ENCODE measurements at places on chromosomes 2 and 18.

DNA sequence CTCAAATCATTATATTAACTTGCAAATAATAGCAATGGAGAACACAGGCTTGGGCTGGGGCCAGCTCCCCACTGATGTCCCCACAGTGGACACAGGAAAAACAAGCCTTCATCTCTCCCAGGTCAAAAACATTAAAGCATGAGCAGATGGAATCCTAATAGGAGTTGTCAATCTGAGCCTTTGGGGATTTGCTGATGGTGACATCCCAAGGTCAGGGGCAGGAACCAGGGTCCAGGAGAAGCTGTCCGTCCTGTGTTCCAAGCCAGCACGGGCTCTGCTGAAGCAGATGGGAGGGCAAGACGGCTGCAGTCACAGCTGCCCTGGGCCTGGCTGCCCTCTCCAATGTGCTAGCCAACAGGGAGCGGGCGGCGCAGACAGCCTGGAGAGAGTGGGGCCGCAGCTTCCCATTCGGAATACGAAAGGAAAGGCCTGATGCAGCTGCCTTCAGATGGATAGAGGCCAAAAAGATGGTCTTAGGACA lies 135.5 kb downstream of the NDUFA10 start:
- no peak for DNase-seq

GRCh38 chr2:69203166-69203985 lies 183.7 kb downstream of the GFPT1 start:
- DNase-seq, result no peak

DNA sequence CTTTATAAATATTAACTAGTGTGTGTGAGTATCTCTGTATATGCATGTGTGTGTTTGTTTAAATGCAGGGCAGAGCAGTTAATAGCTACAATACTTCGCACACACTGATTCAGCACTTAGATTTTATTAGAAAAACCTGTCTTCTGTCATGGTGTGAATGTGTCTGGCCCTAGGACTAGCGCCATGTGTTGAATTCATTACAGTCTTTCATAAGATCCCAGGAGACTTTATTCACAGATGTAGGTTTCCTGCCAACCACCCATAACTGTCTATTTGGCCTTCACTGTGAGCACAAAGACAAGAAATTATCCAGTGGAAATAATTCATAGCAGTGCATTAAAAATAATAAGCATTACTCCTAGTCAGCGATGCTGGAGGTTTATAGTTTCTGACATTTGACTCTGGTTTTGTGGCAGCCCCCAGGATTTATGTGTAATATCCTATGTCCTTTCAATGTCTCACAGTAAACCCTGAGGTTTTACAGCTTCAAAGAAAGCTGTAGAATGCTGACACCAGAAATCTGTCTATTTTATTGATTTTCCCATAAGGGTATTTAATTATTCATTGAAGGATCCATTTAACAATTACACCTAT lies 93.9 kb downstream of the ZNF804A start:
- DNase-seq, result no peak

GRCh38 chr2:151423760-151424159 lies 14.1 kb downstream of the RIF1 start:
- DNase-seq, result no peak

DNA sequence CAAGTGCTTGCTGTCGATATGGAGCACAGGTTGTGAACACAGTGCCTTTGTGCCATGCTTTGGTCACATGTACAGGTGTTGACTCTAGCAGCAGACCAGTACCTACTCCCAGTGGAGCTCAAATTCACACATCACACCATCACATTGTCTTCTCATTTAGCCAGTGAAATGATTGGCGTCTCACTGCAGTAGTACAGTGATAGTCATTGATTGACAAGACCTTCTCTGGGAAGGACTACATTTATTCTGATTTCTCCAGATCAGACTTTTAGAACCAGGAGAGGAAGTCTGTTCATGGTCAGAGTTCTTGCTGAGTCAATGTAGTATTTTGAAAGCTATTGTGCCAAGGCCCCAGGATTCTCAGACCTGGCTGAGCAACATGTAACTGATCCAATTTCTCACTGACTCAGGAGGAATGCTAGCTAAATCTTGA lies 75.2 kb downstream of the FMNL2 start:
- DNase-seq, result no peak

DNA sequence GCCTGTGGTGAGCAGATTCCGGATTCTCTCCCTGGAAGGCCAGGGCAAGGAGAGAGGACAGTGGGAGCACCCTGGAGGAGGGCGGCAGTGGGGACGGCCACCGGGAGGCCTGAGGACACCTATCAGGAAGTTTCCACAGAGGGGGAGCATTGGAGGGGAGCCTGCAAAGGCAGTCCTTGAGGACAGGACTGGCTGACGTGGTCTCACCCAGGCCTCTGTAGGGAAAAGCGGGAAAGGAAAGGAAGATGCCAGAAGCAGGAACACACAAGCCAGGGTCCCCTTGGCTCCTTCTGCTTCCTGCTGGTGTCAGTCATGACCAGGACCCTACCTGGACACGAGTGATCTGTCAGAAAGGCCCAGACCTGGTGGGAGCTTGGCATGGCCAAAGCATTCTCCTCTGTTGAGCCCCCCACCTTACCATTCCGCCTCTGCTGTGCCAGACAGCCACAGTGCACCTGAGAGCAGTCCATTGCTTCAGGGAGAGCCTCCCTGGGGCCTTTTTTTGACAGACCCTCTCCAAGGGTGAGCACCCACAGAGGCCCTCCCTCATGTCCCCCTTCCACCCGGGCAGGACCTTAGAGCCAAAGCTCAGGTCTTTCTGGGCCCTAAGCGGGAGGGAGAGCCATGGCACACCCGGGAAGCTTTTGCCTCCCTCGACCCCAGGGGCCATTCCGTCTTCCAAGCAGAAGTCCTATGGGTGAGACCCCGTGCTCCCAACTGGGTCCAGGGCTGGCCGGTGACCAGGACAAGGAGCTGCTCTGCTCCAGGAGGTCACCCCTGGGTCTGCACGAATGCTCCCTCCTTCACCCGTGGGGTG lies 333.1 kb downstream of the DYSF start:
- no peak for DNase-seq

GRCh38 chr2:236638707-236639106 lies 69.1 kb downstream of the ACKR3 start:
- no peak for DNase-seq

DNA sequence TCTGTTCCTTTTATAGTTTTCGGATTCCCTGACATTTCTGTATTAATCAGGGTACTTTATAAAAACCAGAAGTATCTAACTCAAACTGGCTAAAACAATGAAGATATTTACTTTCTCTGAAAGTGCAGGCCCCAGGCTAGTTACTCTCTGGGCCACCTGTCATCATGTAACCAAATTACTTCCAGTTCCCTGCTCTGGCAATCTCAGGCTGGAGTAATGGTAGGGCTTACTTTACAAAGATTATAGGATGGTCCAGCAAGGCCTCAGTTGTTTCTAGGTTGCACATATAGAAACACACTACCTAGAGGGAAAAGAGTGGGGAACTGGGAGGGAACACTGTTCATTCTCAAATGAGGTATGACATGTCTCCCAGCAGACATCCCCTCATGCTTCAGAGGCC lies 74.8 kb downstream of the CHST9 start:
- DNase-seq, result no peak

GRCh38 chr2:101330253-101330933 lies 21.9 kb upstream of the RNF149 start:
- DNase-seq, result no peak

GRCh38 chr2:226716126-226716525 lies 83.5 kb downstream of the IRS1 start:
- DNase-seq, result no peak

- no peak for DNase-seq
Measured at GRCh38 chr2:242075168-242075567, 205.6 kb downstream of the RTP5 start.

GRCh38 chr2:28233164-28233676 lies 159.4 kb upstream of the FOSL2 start:
- DNase-seq, result no peak

- no peak for DNase-seq
Measured at GRCh38 chr2:1707771-1708418, 36.4 kb downstream of the PXDN start.

DNA sequence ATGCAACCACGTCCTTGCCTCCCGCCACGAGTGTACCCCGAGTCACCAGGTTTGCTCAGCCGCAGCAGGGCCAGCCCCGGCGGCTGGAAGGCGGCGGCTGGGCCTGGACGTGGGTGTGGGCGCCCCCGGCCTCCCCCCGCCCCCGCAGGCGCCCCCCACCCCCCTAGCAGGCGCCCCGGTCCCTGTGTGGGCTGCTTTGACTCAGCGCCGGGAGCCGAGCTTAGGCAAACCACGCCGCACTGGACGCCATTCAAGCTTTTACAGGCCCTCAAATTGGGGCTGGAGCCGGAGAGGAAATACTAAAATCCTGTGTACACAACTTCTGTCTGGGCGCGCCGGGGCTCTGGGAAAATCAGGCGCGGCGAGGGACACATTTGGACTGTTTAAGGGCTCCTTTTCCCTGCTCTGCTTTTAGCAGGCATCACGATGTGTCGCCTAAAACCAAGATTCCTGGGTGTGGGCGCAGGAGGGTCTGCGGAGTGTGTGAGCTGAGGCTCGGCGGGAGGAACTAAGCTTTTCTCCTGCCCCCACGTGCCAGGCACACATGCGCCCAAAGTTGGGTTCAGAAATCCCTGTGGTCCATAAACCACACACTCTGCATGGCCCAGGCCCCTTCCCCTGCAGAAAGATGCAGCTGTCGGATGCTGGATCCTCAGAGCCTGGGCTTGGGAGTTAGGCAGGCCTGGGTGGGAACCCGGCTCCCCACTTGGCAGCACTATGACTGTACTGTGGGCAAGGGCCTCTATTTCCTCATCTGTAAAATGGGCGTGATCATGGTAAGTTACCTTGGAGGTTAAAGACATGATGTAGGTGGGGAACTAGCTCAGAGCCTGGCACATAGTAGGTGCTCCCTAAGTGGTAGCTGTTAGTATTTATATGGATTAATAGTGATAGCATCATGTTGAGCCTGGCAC lies 57.6 kb downstream of the ATOH8 start:
- no peak for DNase-seq

DNA sequence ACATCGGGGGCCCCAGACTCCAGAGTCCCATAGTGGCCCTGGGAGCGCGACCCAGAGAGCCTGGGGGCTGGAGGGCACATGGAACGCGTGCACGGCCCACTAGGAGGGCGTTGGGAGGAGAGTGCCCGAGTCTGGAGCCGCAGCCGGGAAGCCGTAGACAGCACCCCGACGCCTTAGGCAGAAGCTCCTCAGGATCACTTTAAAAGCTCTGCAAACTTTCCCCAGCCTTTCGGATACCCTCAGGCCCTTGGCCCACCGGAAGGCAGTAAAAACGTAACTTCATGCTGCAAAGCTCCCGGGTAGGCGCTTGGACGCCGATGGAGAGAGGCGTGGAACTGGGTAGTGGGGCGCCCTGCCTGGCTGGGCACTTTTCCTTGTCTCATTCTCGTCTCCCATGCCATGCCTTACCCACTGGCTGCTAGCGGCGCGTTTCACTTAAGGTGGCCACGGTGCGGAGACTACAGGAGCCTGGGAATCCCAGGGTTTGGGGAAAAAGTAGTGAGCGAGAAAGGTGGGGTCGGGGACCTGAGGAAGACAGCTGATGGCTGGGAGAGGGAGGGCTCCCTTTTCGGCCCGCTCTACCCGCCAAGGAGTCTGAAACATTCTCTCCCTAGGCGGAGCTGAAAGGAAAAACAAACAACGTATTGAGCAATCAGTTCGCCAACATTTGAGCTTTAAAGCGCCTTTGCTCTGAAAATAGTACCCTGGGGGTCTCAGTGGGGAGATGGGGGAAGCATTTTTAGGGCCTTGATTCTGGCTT lies 141.8 kb downstream of the MEIS1 start:
- DNase-seq, result no peak

Measured in stimulated activated CD8-positive, alpha-beta memory T cell treated with anti-CD3 and anti-CD28 coated beads, Interleukin-4, amount 100 ng/mL, for 4 hours (primary cell).